Lung (tissue), 17 donors: ENCODE measurements at places on chromosomes 16 and 17. TPM values are rescaled to one million over a fixed set of nuclear protein-coding genes. Genes with fewer than 3 reads are reported as not detected.

- no peak for DNase-seq
- no peaks in the 10 kb centered on the region for H3K36me3 ChIP-seq
- peak overlapping the region; percentile 71 for H3K4me3 ChIP-seq
- H3K27ac ChIP-seq, result peak overlapping the region; percentile 79
- H3K4me1 ChIP-seq, result no peaks in the 10 kb centered on the region
Measured at GRCh38 chr17:43125967-43126910, 1.1 kb upstream of the BRCA1 start.

GRCh38 chr16:88789594-88789993, 4.6 kb upstream of the PIEZO1 start:
- no peaks in the 10 kb centered on the region for H3K36me3 ChIP-seq
- no peak for DNase-seq
- H3K27me3 ChIP-seq, result peaks cover 3% of the 10 kb centered on the region

GRCh38 chr17:18932360-18933055, 19.5 kb upstream of the SLC5A10 start:
- H3K4me3 ChIP-seq, result no peak overlapping the region
- no peak overlapping the region for H3K27ac ChIP-seq
- H3K4me1 ChIP-seq, result no peaks in the 10 kb centered on the region
- no peak for DNase-seq

GRCh38 chr17:71334048-71334751, 786.6 kb upstream of the SOX9 start:
- DNase-seq, result peak; percentile 43
- no peaks in the 10 kb centered on the region for H3K4me1 ChIP-seq
- no peak overlapping the region for H3K27ac ChIP-seq
- no peaks in the 10 kb centered on the region for H3K27me3 ChIP-seq
- H3K36me3 ChIP-seq, result no peaks in the 10 kb centered on the region

DNA sequence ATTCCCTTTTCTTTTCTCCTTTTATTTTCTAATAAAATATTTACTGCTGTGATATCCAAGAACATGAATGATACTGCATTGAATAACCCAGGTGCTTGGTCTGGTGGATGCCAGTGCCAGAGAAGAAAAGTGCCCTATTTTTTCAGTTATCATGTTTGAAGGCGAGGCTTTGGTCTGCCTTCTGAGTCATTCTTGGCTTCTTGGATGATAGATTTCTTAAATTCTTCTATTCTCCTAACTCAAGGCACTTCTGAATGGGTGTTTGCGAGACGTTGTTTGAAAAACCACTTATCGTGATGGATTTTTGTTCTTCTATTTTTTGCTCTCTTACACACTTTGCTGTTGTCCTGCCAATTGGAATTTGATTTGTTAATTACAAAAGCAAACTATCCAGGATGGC, 66.7 kb downstream of the FTO start:
- DNase-seq, result no peak
- no peak overlapping the region for H3K4me3 ChIP-seq
- no peaks in the 10 kb centered on the region for H3K27me3 ChIP-seq
- no peaks in the 10 kb centered on the region for H3K4me1 ChIP-seq
- H3K27ac ChIP-seq, result no peak overlapping the region

GRCh38 chr16:67481561-67482232, 740 bp upstream of the ATP6V0D1 start:
- no peaks in the 10 kb centered on the region for H3K27me3 ChIP-seq
- DNase-seq, result no peak
- H3K27ac ChIP-seq, result peak overlapping the region; percentile 91
- peak overlapping the region; percentile 53 for H3K4me3 ChIP-seq

GRCh38 chr17:49528966-49529365, 33.9 kb downstream of the NGFR start:
- no peak for DNase-seq
- peaks cover 9% of the 10 kb centered on the region for H3K27me3 ChIP-seq
- H3K4me1 ChIP-seq, result no peaks in the 10 kb centered on the region
- H3K36me3 ChIP-seq, result no peaks in the 10 kb centered on the region
- H3K4me3 ChIP-seq, result no peak overlapping the region

TSNAXIP1 gene
- polyA plus RNA-seq, result 5.0 TPM

GRCh38 chr16:76768948-76769347, 422.0 kb upstream of the MON1B start:
- no peaks in the 10 kb centered on the region for H3K4me1 ChIP-seq
- no peak overlapping the region for H3K4me3 ChIP-seq
- no peaks in the 10 kb centered on the region for H3K27me3 ChIP-seq
- no peaks in the 10 kb centered on the region for H3K36me3 ChIP-seq
- no peak for DNase-seq

DNA sequence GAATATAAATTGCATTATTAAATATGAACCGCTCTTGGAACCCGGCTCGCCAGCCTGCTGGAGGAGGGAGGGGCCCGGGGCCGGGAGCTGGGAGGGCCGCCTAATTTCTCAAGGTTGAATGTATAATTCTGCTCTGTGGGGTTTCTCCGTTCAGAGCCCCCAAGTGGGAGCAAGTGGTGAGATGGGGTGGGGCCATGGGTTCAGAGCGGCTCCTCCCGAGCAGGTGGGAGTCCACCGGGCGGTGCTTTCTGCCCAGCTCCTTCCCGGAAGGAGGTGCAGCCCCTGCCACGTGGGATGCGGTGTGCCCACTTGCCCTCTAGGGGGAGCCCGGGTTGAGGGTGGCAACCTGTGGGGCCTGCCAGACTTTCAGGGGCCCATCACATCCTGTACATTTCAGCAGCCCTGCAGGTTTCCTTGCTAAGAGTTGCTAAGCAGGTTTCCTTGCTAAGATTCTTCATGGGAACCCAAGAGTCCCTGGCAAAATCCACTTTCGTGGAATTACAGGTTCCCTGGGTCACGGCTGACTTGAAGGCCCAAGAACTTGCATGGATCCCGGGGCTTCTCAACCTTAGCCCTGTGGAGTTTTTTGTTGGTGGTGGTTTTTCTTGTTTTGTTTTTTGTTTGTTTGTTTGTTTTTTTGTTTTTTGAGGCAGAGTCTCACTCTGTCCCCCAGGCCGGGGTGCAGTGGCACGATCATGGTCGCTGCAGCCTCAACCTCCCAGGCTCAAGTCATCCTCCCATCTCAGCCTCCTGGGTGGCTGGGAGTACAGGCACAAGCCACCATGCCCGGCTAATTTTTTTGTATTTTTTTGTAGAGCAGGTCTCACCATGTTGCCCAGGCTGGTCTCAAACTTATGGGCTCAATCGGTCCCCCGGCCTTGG, 196.7 kb upstream of the GSE1 start:
- H3K4me3 ChIP-seq, result no peak overlapping the region
- no peaks in the 10 kb centered on the region for H3K4me1 ChIP-seq
- no peaks in the 10 kb centered on the region for H3K36me3 ChIP-seq
- H3K27ac ChIP-seq, result no peak overlapping the region
- DNase-seq, result peak; percentile 80

DNA sequence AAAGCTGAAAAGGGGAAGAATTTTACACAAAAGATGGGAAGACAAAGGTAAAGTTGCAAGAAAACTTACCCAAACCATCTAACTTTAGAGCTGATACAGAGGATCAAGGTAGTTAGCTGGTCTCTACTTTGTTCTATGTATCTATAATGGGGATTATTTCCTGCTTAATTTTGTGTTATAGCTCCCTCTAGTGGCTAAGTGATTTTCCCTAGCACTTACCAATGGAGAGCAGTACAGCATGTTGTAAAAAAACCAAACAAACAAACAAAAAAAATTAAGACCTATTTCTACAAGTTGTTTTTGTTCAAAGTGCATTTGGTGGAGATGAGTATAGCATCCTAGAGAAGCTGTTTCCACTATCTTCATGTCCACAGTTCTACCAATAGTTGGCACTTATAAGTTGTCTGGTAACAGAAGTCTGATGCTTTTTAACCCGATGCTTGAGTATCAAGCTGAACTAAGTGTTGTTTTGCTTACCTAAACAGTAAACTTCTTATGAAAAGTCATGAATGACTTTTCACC, 7.5 kb downstream of the SRSF1 start:
- peaks cover 2% of the 10 kb centered on the region for H3K4me1 ChIP-seq
- peak; percentile 90 for DNase-seq
- no peak overlapping the region for H3K4me3 ChIP-seq
- peaks cover 7% of the 10 kb centered on the region for H3K36me3 ChIP-seq
- no peak overlapping the region for H3K27ac ChIP-seq

GRCh38 chr16:70267516-70267915, 15.8 kb upstream of the EXOSC6 start:
- no peak overlapping the region for H3K27ac ChIP-seq
- peak; percentile 28 for DNase-seq
- no peaks in the 10 kb centered on the region for H3K27me3 ChIP-seq
- no peak overlapping the region for H3K4me3 ChIP-seq
- no peaks in the 10 kb centered on the region for H3K4me1 ChIP-seq

CDT1 gene
- 3.6 TPM for polyA plus RNA-seq

GRCh38 chr16:12547608-12547922, 256.1 kb downstream of the CPPED1 start:
- no peaks in the 10 kb centered on the region for H3K36me3 ChIP-seq
- H3K27me3 ChIP-seq, result no peaks in the 10 kb centered on the region
- H3K27ac ChIP-seq, result no peak overlapping the region
- no peak overlapping the region for H3K4me3 ChIP-seq
- no peaks in the 10 kb centered on the region for H3K4me1 ChIP-seq

DNA sequence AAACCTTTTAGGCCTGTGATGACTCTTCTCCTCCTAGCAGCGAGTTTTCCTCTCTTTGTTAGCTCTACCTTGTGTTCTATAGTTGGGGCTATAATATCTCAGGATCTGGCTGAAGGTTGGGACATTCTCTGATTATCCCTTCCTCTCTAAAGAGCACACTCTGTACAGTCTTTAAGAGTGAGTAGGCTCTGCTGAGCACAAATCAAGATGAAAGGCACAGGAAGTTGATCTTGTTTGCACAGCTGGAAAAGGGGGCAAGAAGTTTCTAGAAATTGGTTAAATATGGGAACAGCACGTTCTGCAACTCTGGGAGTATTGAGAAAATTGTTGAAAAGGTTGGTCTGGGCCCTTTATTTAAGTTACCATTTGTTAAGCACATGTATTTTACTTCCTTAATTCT, 240.9 kb downstream of the CDH11 start:
- no peaks in the 10 kb centered on the region for H3K36me3 ChIP-seq
- H3K4me3 ChIP-seq, result no peak overlapping the region

DNA sequence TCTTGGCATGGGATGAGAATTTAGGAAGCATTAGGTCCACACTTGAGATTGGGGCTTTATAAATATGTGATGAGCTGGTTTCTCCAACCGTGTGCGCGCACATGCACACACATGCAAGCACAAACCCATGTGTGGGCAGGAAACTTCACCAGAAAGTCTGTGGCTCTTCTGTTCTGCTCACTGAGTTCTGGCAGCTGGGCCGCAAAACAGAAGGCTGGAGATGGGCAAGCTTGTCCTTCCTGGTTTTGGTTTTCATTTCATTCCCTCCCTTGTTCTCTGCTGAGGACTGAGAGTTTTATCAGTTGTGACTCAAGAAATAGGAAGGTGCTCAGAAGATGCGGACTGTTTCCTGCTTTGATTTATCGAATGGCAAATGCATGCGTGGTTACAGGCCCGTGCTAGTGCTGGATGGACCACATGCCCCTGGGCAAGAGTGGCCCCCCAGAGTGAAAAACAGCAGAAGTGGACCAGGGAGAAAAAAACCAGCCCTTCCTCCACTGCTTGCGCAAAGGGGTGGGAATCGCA, 14.1 kb downstream of the MAP3K14 start:
- H3K4me1 ChIP-seq, result peaks cover 11% of the 10 kb centered on the region

TMEM88 gene
- polyA plus RNA-seq, result 19.6 TPM

CHST5 gene
- 0.09 TPM for polyA plus RNA-seq

DNA sequence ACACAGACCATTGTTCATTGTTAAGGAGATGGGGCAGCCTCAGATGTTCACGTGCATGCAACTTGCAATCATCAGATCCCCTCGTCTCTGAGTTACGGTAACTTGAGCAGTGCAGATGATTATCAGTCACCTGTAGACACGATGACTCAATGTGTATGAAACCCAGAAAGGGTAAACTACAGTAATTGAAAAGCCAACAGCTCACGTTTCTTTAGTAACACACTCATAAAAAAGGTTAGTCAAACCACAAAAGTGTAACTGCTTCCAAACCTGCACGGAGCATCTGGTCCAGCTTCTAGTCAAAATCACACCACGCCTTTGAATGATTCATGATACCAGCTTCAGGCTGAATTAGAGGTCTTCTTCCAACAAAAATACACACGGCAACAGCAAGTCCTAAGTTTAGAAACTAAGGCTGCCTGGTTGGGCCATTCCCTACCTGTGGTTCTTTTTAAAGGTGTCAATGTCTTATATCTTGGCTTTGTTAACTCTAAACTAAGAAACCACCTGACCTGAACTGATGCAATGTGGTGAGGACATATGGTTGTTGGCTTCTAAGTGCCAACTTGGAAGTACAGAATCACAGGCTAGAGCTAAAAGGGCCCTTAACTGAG, 32.3 kb downstream of the GRB7 start:
- H3K4me3 ChIP-seq, result no peak overlapping the region
- H3K4me1 ChIP-seq, result no peaks in the 10 kb centered on the region
- no peak overlapping the region for H3K27ac ChIP-seq
- no peaks in the 10 kb centered on the region for H3K27me3 ChIP-seq

- no peak overlapping the region for H3K27ac ChIP-seq
- H3K4me1 ChIP-seq, result no peaks in the 10 kb centered on the region
- DNase-seq, result no peak
- H3K27me3 ChIP-seq, result no peaks in the 10 kb centered on the region
Measured at GRCh38 chr17:59027750-59028149, 78.9 kb downstream of the TRIM37 start.

DNA sequence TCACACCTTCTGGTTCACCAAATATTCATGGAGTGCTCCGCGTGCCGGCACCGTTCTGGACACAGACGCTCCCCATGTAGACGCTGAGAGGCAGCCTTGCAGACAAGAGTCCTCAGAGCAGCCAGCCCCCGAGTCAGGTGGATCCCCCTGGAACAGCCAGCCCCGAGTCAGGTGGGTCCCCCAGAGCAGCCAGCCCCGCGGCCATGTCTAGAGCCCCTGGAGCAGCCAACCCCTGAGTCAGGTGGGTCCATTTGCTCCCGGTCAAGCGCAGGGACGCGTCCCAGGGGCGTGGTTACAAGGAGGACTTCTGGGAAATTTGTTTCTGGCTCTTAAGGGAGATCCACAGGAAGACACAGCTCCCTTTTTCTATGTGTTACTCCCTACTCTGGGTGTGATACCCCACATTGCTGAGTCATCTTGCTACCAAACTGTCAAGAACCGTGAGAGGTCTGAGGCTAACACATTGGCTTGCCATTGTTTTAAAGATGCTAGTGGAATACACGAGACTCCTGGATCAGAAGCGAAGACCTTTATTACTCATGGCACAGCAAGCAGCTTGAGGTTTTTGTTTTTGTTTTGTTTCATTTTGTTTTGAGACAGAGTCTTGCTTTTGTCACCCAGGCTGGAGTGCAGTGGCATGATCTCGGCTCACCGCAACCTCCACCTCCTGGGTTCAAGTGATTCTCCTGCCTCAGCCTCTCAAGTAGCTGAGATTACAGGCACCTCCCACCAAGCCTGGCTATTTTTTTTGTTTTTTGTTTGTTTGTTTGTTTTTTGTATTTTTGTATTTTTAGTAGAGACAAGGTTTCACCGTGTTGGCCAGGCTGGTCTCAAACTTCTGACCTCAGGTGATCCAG, 43.3 kb upstream of the CBFA2T3 start:
- H3K27ac ChIP-seq, result no peak overlapping the region
- H3K27me3 ChIP-seq, result peaks cover 12% of the 10 kb centered on the region
- DNase-seq, result no peak
- H3K4me3 ChIP-seq, result no peak overlapping the region
